ENCODE measurements at places on chromosomes 4 and X.
A peak's percentile ranks its signal among the peaks of the same experiment; 100 is the strongest.

DNA sequence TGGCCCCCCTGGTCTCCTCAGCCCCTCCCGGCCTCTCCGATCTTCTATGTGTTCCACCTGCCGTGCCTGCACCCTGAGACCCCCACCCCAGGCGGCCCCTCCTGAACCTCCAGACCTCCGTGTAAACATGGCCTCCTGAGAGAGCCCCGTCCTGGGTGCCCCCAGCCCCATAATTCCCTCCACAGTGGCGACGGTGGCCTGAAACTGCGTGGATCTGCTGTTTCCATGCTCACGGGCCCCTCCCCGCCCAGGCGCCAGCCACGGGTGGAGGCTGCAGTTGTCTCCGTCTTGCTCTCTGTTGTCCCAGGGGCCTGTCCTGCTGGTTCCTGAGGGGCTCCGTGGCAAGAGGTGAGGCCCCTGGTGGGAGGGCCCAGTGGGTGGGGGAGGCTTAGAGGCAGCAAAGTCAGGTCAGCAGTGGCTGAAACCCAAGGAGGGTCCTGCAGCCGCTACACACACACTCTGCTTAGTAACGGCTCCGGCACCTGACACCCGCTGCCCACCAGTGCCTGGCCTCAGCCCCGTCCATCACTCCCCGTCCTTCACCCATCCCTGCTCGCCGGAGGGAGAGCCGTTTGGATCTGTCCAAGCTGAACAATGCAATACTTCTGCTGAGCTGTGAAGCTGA, 75.8 kb downstream of the FAM53A start:
- no peak for DNase-seq

DNA sequence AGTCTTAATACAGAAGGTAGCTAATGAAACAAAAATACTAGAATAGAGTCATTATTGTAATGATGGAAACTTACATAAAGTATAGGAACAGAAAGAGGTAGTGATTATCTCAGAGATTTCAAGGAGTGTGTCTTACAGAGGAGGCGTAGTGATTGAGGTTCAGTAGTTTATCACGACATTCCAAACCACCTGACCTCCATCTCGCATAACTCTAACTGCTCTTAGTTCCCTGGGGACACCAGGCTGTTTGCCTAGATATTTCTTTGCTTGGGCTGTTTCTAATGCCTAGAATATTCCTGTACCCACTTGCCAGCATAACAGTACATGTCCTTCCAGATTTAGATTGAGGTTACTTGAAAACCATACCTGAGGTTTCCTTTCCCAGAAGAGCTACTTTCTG, 29.1 kb downstream of the STAG2 start:
- no peak for DNase-seq

- no peak for DNase-seq
Observed at GRCh38 chrX:8867406-8867805, 66.2 kb upstream of the FAM9A start.

- no peak for DNase-seq
Observed at GRCh38 chr4:78558410-78558809, 6.8 kb downstream of the ANXA3 start.

DNA sequence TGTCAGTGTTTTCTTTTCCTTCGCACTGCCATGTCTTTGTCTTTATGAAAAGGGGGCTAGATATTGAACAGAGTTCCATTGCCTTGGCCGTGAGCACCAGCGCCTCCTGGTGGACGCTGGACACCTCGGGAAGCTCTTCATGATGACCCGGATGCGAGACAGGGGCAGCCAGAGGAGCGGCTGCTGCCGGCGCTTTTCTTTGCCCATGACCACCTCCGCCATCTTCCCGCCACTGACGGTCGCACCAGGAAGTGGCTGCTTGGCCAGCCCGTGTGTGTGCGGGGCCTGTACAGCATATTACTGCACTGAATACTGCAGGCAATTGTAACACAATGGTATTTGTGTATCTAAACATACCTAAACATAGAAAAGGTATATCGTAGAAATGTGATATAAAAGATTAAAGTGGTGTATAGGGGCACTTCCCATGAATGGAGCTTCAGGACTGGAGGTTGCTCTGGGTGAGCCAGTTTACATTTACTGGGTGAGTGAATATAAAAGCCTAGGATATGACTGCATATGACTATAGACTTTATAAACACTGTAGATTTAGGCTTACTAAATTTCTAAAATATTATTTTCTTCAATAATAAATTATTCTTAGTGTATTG, 15.8 kb upstream of the GRIA2 start:
- DNase-seq: peak; percentile 61

- DNase-seq: no peak
Observed at GRCh38 chr4:154361450-154361849, 130.1 kb downstream of the DCHS2 start.

DNA sequence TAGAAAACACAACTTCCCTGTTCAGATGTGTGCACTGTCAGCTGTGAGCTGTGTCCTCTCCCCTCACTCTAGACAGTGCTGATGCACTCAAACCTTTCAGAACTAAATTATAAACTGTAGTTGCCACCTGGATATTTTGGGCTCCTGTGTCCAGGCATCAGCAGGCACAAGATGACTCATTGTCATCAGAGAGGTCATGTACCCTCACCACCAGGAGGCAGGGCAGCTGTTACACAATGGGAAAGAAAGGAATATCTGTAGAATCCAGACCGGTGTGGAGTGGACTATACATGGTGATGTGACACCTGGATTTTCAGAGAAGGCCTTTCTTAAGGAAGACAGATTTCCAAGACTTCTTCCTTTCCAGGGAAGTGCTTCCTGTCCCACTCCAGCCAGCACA, 854.4 kb upstream of the AGA start:
- DNase-seq: no peak

GRCh38 chr4:126616795-126617194, 1016.0 kb upstream of the INTU start:
- DNase-seq: no peak

- DNase-seq: no peak
Observed at GRCh38 chrX:97790850-97791249, 907.1 kb downstream of the RPA4 start.

DNA sequence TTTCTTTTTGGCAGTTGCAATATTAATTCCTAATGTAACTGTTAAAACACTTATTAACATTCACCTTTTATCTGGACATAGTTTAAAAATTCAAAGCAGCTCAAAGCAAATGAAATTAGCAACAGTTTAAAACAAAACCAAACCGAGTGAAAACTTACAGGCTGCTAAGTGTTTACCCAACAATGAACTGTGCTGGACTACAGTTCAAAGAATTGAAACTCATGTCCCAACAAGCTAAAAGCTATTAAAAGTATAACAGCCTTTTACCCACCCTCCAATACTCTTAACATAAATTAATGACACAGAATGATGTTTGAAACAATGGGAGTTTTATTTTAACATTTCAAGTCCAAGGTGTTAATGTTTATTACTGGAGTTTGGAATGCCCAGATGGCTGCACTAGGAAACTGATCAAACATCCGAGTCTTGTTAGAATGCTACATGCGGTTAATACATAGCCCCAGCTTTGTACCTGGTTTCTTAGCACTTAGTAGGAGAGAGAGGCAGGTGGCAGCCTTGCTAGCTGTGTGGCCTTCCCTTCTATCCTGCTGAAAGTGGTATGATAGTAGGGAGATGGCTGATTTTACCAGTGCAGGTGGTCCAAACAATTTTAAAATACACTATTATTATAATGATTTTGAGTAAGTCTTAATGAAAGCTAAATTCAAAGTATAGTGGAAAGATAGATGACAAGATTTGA, 21.1 kb upstream of the FRYL start:
- DNase-seq: no peak

- DNase-seq: no peak
Observed at GRCh38 chr4:179941911-179942310, 2301.3 kb upstream of the TENM3 start.

- DNase-seq: no peak
Observed at GRCh38 chrX:101078716-101079598, at the start of gene TMEM35A. TMEM35A (plus strand) TSS chrX:101078879; CDS start chrX:101079003, 124 bp downstream.

GRCh38 chr4:104429150-104429741, 65.4 kb downstream of the CXXC4 start:
- no peak for DNase-seq

DNA sequence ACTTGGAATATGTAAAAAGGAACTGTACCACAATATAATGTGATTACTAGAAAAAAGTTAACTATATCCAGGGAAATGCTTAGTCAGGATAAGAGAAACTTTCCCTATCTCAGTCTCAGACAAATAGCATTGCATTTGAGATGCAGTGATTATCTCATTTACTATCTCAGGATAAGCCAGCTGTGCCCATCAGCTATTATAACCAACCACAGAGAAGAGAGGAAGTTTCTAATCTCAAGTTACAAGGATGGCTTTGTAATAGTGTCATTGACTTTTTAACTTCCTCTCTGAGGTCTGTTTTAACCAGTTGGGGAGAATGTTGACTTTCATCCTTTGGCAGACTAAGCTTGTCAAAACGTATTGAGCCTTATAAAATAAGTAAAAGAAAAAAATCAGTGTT, 56.5 kb downstream of the SNX25 start:
- DNase-seq: peak; percentile 3

DNA sequence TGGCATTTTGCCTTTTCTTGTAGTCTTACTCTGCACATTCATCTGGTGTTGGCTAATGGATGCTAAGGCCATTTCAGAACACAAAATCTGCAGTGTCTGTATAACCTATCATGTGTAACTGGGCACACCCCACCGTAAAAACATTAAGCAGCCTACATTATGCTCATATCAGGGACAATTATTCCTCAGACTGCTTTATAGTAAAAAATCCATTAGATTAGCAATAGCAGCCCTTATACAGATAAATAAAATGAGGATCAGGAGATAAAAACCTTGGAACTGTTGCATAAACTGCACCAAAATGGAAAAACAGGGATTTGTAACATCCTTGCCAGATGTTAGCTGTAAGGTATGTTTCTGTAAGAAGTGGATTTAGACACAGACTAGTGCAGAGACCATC, 288.8 kb downstream of the HS3ST1 start:
- DNase-seq: no peak

DNA sequence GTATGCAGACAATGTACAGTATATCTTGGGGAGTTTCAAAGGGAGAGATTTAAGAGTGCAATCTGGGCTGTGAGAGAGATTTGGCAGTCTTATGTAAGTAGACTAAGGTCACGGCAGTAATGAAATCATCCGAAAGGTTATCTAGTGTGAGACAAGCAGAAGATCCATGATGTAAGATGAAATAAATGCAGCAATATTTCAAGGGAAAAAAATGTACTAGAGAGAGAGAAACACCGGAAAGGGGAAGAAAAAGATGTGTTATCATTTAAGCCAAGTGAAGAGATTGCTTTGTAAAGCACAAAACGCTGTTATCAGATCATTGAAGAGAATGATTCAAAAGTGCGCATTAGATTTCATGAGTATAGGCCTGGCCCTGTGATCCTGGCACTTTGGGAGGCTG, 88.4 kb upstream of the GUCY1A1 start:
- no peak for DNase-seq

GRCh38 chrX:33190016-33190415, 21.3 kb downstream of the DMD start:
- no peak for DNase-seq

DNA sequence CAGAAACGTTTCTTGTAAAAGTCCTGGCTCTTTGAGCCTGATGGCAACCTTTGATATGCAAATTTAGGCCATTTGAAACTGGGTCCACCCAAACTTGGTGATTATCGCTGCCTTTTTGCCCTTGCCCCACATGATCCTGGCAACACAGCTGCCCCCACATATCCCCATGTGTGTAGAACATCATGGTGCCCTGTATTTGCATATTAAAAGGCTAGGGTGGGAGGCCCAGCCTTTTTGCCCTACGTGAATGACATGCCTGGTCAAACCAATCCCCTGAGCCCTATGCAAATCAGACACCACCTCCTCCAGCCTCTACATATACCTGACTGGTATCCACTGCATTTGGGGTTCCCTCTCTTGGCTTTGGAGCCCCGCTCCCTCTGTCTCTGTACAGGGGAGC, 202.4 kb downstream of the MAB21L2 start:
- no peak for DNase-seq

GRCh38 chr4:41339812-41340809, 83.4 kb downstream of the UCHL1 start:
- DNase-seq: no peak

GRCh38 chrX:44428989-44429627, 85.6 kb upstream of the EFHC2 start:
- DNase-seq: no peak

- DNase-seq: peak; percentile 58
Observed at GRCh38 chrX:48648336-48648751, 35.3 kb upstream of the WAS start.

DNA sequence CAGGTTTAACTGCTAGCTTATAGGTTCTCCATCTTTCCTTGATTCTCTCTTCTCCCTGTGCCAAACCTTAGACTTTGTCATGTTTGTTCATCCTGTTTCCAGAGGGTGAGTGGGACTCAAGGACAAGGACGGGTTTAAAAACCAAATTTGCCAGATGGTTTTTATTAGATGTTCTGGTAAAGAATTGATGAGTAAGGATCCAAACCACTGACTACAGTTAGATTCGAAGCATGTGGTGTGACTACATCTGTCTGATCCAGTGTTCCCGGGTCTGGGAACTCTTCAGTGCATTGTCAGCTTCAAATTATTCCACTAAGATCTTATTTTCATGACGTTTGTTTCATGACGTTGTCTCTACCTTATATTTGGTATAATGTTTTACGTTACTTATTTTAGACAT, 37.5 kb downstream of the MTMR1 start:
- DNase-seq: no peak

DNA sequence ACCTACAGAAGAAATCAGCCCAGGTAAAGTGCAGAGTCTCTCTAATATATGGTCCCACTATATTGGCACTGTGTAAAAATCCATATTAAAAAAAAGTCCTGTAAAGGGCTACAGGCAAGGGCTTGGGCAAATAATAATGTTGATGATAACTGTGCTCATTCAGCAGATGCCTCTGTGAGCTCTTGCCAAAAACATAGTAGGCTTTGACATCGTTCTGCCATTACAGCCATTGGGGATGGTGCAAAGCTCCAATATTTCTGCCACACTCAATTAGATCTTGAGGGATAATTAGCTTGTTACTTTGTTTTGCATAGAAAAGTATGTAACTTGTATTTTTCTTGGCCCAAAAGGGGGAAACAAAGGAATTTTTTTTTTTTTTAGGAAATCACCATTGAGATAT, 645.5 kb upstream of the FAM241A start:
- DNase-seq: no peak

DNA sequence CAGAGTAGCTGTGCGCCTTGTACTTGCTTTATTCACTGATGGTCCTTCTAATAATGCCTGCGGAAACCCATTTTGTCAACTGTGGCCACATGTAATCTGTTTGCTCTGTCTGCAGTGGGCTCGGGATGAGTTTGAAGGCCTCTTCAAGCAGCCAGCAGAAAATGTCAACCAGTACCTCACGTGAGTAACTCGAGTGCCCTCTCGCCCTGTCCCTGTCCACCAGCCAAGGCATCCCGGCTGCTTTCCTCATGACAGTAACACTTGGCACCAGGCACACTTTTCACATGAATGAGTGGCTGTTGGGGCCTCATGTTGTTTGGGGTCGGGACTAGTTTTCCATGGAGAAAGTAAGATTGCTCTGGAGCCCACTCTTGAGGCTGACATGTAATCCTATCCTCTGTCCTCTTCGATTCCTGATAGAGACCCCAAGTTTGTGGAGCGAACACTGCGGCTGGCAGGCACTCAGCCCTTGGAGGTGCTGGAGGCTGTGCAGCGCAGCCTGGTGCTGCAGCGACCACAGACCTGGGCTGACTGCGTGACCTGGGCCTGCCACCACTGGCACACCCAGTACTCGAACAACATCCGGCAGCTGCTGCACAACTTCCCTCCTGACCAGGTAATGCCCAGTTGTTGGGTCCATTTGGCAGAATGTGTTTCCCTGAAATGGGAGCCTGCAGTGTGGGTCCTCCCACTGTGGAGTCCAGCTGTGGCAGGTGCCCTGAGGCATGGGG, 8.8 kb upstream of the CDK16 start:
- DNase-seq: no peak
